ENCODE measurements at places on chromosomes 6 and 20.

- no peak for DNase-seq
Observed at GRCh38 chr6:40955178-40955545, 83.9 kb downstream of the UNC5CL start.

DNA sequence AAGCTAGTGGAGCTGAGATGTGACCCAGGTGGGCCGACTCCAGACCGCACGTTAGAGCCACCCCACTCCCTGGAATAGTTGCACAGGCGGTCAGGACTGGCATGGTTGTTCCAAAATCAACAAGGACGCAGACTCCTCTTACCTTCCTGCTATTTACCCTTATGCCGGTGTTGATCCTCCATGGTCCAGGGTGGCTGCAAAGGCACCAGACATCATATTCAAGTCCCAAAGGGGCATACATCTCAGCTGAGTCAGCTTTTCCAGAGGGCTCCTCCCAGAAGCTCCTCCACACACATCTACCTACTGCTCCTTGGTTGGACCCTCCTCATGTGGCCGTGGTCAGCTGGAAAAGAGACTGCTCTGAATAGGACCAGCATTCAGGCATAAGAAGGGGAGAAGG is 112.2 kb downstream of the SYCP2 start:
- DNase-seq = no peak

DNA sequence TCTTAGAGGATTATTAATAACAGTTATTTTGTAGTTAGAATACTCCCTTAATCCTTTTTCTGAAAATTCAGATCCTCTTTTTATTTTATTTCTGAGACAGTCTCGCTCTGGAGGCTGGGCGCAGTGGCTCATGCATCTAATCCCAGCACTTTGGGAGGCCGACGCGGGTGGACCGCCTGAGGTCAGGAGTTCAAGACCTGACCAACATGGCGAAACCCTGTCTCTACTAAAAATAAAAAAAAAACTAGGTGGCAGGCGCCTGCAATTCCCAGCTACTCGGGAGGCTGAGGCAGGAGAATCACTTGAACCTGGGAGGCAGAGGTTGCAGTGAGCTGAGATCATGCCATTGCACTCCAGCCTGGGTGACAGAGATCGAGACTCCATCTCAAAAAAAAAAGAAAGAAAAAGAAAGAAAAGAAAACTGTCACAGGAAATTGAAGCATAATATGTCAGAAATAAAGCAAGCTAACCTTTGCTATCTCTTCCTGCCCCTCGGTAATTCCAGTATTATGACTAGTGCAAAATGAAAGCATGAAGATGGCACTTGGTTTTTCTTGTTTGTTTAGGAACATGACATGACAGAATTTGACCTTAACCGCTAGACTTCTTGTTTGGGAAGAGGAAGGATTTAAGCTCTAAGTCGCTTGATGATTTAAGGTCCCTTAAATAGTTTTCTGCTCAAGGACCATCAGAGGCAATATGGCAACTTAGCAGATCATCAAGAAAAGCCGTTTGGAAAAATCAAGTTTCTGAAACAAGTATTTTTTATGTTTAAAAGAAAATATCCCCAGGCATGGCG is 1.8 kb upstream of the RBM39 start:
- DNase-seq = no peak

DNA sequence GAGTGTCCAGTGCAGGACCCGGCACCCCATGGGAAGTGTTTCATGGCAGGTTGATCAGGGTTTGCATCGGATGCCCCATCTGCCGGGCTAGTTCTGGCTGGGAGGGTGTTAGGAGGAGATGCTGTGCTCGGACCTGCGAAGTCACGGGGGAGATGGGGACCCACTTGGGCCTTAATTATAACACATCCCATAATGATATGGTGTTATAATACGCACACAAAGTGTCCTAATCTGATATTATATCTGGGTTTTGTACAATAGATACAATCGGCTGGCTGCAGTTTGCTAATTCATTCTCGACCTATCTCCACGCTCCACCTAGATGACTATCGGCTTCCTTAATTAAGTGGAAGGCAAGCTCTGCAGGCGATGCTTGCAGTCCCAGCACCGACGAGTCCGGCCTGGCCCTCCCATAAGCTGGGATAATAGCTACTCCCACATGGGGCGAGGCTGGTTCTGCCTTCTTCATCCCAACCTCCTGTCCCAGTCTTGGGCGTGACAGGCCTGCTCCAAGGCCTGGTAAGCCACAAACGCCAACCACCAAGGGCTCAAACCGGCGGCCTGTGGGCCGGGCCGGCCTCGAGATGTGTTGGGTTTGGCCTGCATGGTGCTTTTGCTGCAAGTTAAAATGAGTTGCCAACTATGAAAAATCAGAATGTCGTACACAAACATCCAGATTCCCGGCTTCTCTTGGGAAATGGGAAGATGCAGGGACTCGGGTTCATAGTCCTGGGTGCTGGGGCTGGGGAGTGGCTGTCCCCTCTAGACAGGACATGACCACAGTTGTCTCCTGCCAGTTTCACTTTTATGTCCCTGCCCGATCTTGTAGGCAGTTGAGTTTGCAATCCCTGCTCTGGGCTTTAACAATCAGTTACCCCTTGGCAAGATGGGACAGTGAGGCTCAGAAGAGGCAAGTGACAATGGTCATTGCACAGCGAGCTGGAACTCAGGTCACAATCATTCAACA is 32.7 kb downstream of the CEBPB start:
- DNase-seq = no peak

- no peak for DNase-seq
Observed at GRCh38 chr6:139249395-139249794, 42.4 kb downstream of the TXLNB start.

Measured in NK-92 treated with Interleukin-12 subunit alpha and Interleukin-12 subunit beta, amount 100 ng/mL, for 24 hours (cell line).